ENCODE measurements at places on chromosomes 12 and 14. TPM values are rescaled to one million over a fixed set of nuclear protein-coding genes. Genes with fewer than 3 reads are reported as not detected.

TUNAR gene
- total RNA-seq = not detected

KRT72 gene
- not detected for total RNA-seq

PTHLH gene
- total RNA-seq = 7.5 TPM

POTEG gene
- total RNA-seq = not detected

LRP1-AS gene
- not detected for total RNA-seq

OR4M1 gene
- total RNA-seq = not detected

ERBB3 gene
- total RNA-seq = 0.37 TPM

PRB2 gene
- total RNA-seq = not detected

GPR68 gene
- total RNA-seq = 0.71 TPM

ACSM4 gene
- total RNA-seq = not detected

TMEM132D gene
- 0.05 TPM for total RNA-seq

TSPAN11 gene
- 0.39 TPM for total RNA-seq

TMEM106C gene
- total RNA-seq = 282 TPM

RNU4-1 gene
- not detected for total RNA-seq

CLIP1 gene
- total RNA-seq = 20.4 TPM

MGP gene
- 12.6 TPM for total RNA-seq

CYP46A1 gene
- total RNA-seq = 0.02 TPM

TXNDC16 gene
- 12.1 TPM for total RNA-seq

MBD6 gene
- total RNA-seq = 18.2 TPM

PROX2 gene
- total RNA-seq = not detected

KRT3 gene
- total RNA-seq = not detected

TOMM20L gene
- total RNA-seq = not detected

C1QL4 gene
- total RNA-seq = 0.39 TPM

RNASE7 gene
- total RNA-seq = not detected

PDE3A gene
- total RNA-seq = 13.5 TPM

TMPRSS12 gene
- total RNA-seq = not detected

RNASE2 gene
- total RNA-seq = not detected

PTGER2 gene
- 0.54 TPM for total RNA-seq

FOXG1 gene
- total RNA-seq = 16.7 TPM

SERPINA9 gene
- total RNA-seq = not detected

NTF3 gene
- 1.7 TPM for total RNA-seq

ZDHHC22 gene
- total RNA-seq = 0.02 TPM

CD163 gene
- total RNA-seq = not detected

CCDC38 gene
- not detected for total RNA-seq

OAS1 gene
- 490 TPM for total RNA-seq

NEMP1 gene
- total RNA-seq = 30.3 TPM

NYNRIN gene
- total RNA-seq = not detected

SLC25A29 gene
- total RNA-seq = 18.8 TPM

KRT74 gene
- total RNA-seq = not detected

NEUROD4 gene
- not detected for total RNA-seq

ANO4 gene
- 0.69 TPM for total RNA-seq

STON2 gene
- total RNA-seq = 1.3 TPM

BICDL1 gene
- 0.89 TPM for total RNA-seq

TAC3 gene
- total RNA-seq = not detected

MYO1H gene
- total RNA-seq = not detected

SLC39A2 gene
- total RNA-seq = 1.2 TPM

USP5 gene
- 47.3 TPM for total RNA-seq

NXPH4 gene
- total RNA-seq = 3.1 TPM
